ENCODE measurements at places on chromosomes 7 and 10.

DNA sequence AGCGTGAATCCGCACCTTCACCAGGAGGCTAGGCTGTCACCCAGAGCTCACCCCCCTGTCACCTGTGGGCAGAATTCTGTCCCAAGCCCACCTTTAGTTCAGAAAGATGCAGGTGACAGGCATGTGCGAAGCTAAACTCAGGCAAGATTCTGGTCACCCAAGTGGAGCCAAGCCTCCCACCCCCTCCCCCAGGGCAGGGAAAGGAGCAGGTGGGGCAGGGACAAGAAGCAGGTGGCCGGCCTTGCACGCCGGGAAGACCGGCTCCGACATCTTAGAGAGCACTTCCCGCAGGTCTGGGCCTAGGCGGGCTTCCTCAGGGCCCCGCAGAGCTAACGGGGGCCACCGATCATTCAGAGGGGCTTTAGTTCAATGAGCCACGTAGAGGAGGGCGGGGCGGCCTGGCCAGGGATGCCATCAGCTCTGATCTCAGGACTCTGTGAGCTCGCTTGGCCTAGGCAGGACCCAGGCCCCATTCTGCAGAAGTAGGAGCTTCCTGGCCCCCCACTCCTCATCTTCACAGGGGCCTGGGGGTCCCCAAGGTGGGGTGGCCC lies 19.9 kb downstream of the UNCX start:
- DNase-seq = no peak

DNA sequence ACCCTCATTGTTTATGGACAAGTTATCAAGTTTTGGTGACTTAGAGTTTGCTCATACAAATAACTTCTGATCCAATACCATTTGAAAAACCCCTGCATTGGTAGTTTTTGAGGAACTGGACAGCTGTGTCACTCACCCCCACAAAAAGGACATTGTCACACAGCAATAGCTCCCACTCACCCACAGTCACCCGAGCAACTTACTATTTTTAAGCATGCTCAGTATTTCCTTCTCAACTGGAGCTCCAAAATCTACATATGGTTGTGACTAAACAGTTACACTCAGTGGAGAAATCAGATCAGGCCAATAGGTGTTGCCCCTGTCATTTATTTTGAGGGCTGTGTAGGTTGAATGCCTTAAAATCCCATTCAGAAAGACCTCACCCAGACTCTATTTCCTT lies 165.2 kb upstream of the AUTS2 start:
- DNase-seq = no peak

DNA sequence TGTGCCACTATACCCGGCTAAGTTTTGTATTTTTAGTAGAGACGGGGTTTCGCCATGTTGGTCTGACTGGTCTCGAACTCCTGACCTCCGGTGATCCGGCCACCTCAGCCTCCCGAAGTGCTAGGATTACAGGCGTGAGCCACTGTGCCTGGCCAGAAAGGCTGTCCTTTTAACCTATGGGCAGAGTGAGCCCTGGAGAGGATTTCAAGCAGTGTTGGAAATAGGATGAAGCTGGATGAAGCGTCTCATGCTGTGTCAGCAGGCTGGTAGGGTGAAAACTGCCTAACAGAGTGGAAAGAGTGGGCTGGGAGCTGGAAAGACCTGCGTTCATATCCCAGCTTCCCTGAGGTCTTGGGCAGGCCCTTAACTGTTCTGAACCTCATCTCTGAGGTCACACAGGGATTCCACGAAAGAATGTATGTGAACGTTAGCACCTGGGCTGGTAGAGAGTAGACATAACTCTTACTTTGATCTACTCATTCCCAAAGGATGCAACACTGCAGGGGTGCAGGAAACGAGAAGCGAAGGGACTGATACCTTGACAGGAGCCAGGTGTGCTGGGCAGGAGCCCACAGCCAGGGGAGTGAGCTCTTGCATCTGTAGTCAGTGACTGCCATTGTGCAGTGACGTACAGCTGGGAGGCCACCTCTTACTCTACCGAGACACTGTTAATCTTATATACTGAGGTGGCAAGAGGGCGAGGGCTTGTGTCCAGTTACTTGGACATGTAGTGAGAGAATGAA lies 34.1 kb downstream of the WBP1L start:
- no peak for DNase-seq

DNA sequence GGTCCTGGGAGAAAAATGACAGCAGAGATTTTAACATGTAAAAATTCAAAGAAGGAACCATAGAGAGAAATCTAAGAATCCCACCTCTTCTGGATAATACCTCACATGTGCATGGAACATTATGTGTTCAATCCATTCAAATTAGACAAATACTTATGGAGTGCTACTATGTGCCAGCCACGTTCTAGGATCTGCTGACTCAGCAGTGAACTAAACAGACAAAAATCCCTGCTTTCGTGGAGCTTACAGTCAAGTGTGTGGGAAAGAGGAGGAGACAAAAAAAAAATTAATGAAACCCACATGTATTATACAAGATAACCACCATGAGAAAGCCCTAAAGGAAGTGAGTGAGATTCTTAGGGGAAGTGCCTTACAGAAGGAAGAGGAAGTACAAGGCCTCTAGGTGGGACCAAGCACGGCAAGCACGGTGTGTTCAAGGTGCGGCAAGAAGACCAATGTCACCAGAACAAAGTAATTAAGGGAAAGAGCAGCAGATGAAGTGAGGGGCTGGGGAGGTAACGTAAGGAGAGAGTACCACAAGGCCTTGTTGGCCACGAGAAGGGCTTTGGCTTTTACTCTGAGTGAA lies 71.0 kb downstream of the SLC25A13 start:
- no peak for DNase-seq

DNA sequence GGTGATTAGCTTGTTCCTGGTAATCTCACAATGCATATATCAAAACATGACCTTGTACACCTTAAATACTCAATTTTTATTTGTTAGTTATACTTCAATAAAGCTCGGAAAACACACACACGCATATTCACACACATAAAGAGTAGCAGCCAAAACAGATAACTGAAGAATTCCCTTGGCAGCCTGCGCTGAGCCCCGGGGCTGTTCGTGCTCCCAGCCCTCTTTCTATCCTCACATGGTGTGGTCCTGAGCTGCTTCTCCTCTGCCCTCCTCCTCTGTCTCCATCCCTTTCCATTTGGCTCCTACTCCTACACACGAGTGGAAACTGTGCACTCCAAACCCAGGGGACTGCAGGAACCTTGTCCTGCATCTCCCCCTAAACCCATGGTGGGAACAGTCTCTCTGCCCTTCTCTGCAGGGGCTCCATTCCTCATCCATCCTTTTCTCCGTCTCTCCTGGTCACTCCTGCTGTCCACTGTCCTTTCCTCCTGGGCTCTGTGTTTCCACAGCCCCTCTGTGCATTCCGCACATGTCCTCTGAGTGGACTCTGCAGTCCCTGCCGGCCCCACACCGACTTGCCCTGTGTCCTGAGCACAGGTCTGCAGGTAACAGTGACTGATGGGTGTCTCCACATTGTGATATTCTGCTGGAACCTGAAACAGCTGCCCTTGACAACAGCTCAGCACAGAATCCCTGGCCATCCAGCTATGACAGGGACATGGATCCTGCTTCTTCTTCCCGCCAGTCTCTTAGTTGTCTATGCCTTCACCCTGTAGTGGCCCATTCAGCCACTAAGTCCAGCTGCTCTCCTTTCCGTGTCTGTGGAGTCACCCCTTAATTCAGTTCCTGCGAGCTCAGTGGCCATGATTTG lies 216.8 kb upstream of the ZNF32 start:
- DNase-seq = no peak

- DNase-seq = no peak
Measured at GRCh38 chr10:17128261-17128660, 1.4 kb downstream of the CUBN start.

DNA sequence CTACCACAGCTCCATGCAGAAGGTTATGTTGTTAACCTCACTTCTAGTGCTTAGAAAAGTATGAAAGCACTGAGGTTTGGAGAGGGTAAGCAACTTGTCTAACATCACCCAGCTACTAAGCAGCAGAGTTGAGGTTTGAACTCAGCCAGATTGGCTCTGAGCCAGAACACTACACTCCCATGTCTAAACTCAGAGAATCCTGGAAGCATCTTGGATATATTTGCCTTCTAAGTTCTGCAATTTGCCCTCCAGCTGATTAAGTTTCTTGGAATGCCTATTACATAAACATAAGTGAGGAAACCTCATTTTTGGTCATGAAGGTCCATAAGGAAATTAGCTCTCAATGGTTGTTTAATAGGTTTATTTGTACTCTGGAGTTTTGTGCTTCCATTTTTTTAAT lies 78.1 kb upstream of the PHYHIPL start:
- DNase-seq = peak; percentile 54
